ENCODE measurements at places on chromosomes 16 and 17.

- no peak for DNase-seq
Observed at GRCh38 chr16:23014592-23014991, 134.7 kb downstream of the USP31 start.

GRCh38 chr17:33285413-33285812 lies 7.7 kb downstream of the ASIC2 start:
- no peak for DNase-seq

GRCh38 chr16:67943619-67944504 lies at the start of gene LCAT:
Gene LCAT (minus strand): TSS chr16:67944120. CDS start chr16:67944101, 19 bp downstream.
- no peak for DNase-seq

DNA sequence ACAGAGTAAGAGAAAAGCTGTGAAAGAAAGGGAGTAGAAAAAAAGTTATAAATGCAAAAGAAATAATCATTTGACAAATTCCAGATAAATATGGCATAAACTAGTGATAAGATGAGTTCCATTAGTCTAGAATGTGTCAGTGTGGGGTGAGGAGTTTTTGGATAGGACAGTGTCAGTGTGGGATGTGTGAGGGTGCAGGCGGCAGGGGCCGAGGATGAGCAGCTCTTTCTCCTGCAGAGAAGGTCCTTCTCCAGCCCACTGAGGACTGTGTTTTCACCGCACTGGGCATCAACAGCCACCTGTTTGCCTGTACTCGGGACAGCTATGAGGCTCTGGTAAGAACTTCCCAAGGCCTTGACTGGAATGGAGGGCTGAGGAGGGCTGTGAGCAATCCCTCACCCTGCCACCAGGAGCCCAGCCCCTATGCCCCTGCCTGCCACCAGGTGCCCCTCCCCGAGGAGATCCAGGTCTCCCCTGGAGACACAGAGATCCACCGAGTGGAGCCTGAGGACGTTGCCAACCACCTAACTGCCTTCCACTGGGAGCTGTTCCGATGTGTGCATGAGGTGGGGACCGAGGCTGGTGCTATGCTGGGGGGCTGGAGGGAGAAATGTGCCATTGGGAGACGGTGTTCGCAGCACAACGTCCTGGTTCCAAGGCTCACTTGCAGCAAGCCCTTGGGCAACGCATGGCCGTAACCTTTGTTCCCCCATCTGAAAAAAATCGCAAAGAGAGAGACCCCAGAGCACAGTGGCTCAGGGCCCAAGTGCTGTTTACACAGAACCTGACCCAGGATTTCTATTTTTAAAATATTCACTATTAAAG lies 13.1 kb downstream of the RAPGEFL1 start:
- no peak for DNase-seq

DNA sequence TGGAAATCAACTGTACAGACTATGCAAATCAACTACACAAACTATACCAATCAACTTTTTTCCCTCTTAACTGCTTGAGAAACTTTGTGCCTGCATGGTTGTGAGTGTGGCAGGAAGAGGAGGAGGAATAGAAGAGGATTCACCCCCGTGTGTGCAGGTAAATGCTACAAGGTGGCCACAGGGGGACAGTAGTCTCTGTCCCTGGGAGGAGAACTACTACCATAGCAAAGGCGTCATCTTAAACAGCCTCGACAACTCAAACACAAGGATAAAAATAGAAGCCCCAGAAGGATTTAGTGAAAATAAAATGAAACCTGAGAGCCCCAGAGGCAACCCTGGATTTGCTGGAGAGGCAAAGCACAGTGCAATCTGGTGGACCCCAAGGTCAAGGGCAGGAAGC lies 199.5 kb upstream of the DYNLRB2 start:
- no peak for DNase-seq

- no peak for DNase-seq
Observed at GRCh38 chr17:36740157-36740556, 138.8 kb downstream of the MRM1 start.

DNA sequence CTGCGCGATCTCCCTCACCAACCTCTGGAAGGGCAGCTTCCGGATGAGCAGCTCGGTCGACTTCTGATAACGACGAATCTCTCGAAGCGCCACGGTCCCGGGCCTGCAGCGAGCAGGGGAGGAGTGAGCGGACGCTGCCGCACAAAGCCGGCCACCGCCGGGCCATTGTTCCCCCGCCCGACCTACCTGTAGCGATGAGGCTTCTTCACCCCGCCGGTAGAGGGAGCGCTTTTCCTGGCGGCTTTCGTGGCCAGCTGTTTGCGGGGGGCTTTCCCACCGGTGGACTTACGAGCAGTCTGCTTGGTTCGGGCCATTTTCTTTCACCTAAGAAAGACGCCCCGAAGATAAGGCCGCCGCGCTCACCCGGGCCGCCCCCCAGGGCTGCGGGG lies 5.8 kb upstream of the UNK start:
- no peak for DNase-seq

- no peak for DNase-seq
Observed at GRCh38 chr16:3576211-3576610, 992 bp downstream of the NLRC3 start.

GRCh38 chr17:253091-253846 lies 71.8 kb upstream of the DOC2B start:
- no peak for DNase-seq

DNA sequence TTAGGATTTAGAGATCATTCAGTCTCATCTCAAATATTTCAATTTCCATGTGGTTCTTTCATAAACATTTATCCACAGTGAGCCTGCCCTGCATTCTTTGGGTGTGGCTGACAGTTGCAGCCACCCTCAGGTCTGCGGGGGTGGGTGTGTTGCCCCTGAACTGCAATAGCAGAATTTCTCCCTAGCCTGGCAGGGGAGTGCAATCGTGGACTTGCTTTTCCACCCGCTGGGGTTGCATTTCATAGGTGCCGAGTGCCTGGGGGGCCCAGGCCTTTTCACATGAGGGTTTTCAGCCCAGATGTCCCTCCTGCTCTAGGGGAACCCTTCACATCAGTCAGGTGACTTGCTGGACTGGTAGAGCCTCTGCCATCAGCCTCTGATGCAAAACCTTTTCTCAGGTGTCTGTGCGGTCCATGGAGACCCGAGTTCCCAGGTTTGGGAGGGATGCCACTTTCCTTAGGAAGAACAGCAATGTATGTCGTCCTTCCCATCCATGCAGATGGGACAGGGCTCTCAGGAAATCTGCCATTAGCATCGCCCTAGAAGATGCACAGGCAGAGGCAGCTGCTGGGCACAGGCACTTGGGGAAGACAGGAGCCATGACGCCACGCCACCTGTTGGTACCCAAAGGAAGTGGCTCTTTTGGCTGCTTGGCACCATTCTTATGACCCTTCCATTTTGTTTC lies 2.4 kb upstream of the USP36 start:
- DNase-seq: no peak

- no peak for DNase-seq
Observed at GRCh38 chr16:10989559-10989958, 45.2 kb downstream of the CLEC16A start.

GRCh38 chr16:8670014-8670560 lies 4.3 kb upstream of the ABAT start:
- no peak for DNase-seq

- no peak for DNase-seq
Observed at GRCh38 chr16:89014403-89015230, 37.6 kb upstream of the CBFA2T3 start.

- no peak for DNase-seq
Observed at GRCh38 chr17:15181816-15182215, 83.3 kb downstream of the PMP22 start.

DNA sequence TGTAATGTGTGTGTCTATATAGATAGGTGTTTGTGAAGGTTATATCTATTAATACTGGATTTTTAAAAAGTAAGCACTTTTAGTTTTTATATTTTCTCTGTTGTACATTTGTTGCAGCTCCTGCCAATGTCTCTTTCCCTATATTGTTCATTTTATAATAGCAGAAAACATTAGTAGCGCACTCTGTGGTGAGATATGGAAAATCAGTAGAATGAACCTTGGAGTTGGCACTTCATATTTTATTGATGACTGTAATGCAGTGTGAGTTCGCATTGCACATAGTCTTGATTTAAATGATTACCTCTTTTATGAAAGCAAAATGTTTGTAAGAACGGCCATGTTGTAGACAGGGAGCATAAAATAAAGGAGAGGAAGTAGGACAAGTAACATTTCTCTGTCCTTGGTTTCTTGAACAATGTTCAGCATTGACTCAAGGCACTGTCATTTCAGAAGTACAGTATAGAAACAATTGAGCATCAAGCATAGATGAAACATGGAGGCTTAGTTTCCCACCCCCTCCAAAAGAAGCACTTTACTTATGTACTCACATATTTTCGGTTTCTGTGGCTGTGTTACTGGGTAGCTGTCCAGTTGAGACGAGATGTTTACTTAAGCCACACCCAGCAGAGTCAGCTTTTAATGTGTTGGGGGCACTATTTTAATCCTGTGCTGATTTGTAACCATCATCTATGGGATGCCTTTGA lies 74.0 kb downstream of the TANC2 start:
- no peak for DNase-seq

DNA sequence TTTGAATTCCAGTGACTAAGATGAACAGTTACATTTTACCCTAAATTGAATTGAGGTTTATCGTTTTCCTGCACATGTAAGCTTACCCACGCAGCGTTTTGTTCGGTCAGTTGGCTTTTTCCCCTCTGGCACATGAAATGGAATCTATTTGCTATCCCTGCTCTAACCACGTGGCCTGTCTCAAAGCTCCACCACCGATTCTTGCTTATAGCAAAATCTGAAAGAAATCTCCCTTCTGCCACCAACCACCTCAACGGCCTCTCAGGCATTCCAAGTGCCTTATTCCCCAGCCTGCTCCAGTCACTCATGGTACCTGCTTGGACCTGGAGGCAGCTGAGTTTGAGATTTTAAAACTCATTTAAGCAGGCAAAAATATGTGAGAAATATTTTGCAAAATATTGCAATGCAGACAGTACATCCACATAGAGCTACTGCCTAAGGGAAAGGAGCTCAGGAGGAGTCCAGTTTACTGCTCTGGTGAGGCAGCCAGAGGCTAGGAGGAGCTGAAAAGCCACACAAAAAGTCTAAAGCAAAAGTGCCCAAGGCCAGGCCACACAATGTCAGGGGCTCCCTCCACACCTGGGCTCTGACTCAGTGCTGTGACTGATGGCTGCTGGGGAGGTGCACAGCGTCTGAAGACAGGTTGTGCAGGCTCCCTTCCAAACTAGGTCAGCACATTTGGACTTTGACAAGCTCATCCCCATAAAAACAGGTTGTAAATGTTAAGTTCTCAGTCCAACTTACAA lies 26.4 kb downstream of the ARHGAP17 start:
- DNase-seq: no peak

DNA sequence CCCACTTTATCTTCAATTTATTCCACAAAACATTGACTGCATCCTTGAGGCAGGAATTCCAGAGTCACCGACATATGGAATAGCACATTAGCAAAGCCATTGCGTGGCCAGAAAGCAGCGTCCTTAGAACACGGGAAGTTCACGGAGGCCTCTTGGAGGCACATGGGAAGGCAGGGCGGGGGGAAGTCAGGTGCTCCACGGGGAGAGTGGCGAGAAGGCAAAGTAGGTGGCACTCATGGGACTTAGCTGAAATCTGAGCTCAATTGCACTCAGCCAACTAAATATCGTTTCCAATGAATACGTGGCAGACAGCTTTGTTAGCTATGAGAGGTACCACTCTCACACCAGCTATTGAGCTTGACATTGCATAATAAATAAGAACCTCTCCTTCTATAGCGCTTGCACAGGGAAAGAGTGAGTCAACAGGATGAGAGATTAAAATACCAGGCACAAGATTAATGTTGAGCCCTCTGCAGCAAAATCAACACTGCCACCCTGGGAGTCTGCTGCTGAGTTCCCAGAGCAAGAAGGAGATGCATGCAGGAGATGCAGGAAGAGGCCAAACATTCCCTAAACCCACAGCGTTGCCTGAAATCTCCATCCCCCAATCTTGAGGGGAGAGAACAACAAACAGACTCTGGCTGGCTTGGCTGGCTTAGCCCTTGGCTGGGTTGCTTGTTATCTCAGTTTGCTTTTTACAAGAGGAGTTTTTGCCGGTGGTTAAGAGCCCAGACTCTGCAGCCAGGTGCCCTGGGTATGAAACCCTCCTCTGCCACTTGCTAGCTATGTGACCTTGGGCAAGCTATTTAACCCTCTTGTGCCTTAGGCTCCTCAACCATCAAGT lies 28.8 kb downstream of the ABCC12 start:
- DNase-seq: no peak

DNA sequence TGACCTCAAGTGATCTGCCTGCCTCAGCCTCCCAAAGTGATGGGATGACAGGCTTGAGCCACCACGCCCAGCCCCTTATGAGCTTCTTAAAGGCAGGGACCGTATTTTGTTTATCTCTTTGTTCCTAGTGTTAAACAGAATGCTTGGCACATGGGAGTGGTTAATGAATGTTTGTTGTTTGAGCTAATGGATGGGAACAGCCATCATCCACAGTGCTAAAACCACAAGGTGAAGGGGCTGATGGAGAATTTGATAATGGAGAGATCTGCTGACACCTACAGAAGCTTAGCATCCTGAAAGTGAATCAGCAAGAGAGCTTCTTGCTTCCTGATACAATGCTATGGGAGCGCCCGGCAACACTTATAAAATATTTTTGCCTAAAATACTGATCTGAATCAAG lies 8.6 kb upstream of the CDH1 start:
- DNase-seq: no peak

DNA sequence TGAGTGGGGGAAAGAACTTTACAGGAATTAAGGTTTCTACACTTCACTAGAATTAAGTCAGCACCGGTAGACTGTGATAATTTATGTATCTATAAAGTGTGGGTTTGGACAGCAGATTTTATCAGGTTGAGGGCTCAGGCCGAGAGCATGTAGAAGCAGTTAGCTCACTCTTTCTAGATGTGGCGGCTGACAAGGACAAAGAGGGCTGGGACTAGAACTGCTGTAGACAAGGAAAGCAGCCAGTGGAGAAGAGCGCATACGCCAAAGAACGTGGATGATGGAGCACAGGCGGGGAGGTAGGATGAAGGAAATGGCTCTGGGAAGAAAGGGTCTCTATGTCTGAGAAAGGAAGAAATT lies 504 bp upstream of the GOSR1 start:
- DNase-seq: no peak

DNA sequence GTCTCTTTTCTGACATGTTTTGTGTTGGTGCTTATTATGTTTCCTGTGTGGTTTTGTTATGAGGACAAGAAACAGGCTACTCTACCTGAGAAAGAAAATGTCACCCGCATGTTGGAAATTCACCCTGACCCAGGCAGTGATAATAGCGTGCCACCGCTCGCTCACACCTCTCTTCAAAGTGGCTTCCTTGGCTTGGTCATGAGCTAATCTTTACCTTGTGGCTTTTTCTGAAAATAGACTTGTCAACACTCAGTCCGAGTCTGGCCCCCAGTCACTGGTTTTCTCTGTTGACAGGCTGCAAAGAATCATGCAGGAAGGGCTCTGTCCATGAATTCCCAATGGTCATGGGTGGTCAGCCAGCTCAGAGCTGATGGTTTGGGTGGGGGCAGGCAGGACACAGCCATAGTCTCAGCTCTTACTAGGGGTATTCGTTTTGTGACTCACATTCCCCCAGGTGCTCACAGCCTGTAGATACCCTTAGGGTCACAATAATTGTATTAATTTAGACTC lies 121.3 kb upstream of the CACNG5 start:
- DNase-seq: no peak

DNA sequence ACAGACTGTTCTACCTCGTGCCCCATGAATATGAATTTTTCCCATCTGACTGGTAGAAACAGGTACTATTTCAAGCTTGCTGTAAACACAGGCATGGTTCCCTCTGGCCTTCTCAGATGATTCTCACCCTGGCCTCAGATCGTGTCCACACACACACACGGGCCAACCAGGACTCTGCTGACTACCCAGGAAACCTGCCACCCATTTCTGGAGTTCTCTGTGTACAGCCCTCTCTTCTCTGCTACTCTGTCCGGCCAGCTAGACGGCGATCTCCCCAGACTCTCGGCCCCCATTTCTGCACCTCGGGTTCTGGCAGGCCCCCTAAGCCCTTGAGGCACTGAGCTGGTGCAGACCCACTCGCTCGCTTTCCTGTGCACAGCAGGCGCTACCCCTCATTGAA lies 31.2 kb downstream of the RPA1 start:
- DNase-seq: no peak
